Stimulated activated CD8-positive, alpha-beta memory T cell treated with anti-CD3 and anti-CD28 coated beads, Interleukin-12 subunit alpha, Interleukin-12 subunit beta, amount 100 ng/mL, for 1 hour (primary cell): ENCODE measurements at places on chromosomes 6 and 20.

GRCh38 chr6:40930555-40930954 lies 108.5 kb downstream of the UNC5CL start:
- DNase-seq: no peak

GRCh38 chr20:44080064-44080463 lies 106.9 kb downstream of the JPH2 start:
- no peak for DNase-seq

DNA sequence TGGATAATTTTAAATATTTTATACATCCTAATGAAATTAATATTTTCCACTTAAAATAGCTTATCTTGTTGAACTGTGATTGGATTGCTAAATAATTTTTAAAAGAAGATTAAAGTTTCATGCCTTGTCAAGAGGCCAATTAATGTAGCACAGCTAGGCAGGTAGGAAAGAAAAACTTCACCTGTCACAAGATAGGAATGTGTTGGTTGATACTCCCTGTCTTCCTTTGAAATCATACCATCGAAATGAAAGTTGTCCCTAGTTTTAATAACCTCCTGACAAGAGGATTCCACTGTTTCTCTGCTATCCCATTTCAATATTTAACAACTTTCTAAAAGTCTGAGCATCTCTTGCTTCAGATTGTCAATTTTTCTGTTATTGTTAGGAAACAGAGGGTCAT lies 80.8 kb downstream of the BMP6 start:
- DNase-seq: no peak

GRCh38 chr6:98843271-98844243 lies 9.2 kb downstream of the POU3F2 start:
- no peak for DNase-seq

DNA sequence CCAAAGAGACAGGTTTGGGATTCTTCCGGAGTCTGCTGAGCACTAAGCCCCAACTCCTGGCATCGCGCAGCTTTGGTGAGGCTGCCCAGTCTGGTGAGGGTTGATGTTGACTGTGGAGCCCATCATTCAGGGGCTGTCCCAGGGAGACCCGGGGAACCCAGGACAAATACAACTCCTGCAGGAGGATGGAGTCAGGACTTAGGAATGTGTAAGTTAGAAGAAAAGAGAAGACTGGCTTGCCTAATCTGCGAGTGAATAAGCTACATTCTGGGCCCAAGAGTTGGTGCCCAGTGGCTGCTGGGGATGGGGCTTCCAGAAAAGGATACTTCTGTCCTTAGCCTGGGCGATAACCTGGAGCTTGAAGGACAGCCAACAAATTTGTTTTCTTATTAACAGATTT lies 47.9 kb downstream of the STK35 start:
- no peak for DNase-seq

GRCh38 chr6:78489874-78490273 lies 377.5 kb upstream of the IRAK1BP1 start:
- no peak for DNase-seq

DNA sequence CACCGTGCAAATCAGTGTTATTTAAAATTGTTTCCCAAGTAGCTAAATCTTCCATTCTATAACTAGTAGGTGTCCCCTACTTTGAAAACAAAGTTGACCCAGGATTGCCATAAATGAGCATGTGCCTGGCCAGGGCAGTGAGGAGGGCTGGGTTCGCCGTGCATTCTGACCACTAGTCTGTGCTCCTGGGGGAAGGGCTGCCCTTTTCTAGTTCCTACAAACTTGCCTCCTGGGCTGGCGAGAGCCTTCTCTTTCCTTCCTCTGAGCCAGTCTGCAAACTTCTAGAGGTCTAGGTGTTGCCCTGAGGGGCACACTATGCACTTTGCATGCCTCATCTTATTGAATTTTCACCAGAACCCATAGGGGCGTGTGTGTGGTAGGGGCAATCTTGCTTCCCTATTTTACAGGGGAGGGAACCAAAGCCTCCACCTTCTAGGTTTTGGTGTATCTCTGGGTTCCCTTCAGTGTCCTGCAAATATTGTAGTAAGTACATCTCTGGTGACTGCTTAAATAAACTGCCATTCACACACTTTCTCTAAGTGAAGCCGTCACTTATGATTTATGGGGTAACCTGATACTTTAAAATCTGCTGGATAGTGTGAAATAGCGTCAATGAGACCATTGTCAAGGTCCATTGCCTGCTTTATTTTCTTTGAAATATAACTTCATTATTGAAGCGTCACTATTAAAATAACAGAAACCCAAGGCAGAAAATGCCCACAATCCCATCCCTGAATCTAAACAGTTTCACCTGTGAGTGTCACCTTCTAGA lies 42.2 kb downstream of the CDH26 start:
- DNase-seq: no peak

DNA sequence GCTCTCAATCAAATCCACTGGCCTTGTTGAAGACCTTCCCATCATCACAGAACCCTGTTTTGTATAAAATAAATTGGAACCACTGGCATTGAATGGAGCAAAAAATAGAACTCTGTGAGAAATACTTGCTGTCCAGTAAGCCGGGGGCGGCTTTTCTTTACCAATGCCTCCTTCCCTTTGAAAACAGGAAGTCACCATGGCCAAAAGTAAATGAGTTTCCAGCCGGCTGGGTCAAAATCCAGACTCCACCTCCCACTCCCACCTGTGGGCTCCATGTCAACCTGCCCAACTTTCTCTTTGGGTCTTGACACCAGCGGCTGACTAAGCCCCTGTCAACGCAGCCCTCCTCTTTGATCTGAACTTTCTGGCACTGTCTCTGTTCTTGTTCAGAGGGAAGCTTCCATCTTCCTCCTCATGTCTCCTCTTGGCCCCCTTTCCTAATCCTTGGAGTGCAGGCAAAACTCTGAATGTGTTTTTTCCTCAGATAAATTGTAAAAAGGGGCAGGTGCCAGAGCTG lies 95.2 kb downstream of the TFAP2C start:
- no peak for DNase-seq

DNA sequence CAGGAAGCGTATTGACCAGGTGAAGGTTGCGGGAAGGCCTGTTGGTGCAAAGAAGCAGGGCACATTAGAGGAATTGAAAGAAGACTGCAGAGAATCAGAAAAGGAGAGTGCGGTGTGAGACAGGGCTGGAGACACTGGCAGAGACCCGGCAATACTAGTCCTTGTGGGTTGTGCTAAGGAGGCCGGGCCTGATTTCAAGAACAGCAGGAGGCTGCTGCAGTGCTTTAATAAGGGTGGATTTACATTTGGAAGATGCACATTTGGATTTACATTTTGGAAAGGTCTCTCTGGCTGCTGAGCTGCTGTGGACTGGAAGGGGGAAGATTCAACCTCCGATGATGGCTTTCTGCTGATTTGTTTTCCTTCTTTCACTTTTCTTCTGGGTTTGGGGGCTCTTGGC lies 167.8 kb downstream of the SLC24A3 start:
- DNase-seq: no peak

GRCh38 chr6:68040312-68040778 lies 594.7 kb upstream of the ADGRB3 start:
- no peak for DNase-seq

DNA sequence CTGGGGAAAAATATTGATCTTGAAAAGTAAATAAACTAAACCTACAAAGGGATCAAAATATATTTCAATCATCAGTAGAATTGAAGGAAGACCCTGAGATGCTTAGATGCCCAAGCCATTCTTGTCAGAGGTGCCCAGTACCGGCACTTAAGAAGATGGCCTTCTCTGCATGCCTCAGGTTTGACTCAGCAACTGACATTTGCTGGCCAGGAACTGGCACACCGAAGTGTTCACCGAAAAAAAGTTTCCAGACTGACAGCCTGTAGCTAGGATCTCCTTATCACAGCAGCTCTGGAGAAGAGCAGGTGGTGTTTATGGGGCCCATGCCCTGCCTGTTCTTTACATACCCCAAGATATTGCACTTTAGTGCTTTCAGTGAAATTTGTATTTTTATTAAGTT lies 203.2 kb downstream of the MOXD1 start:
- no peak for DNase-seq

GRCh38 chr6:170175644-170176135 lies 115.2 kb downstream of the DLL1 start:
- no peak for DNase-seq

DNA sequence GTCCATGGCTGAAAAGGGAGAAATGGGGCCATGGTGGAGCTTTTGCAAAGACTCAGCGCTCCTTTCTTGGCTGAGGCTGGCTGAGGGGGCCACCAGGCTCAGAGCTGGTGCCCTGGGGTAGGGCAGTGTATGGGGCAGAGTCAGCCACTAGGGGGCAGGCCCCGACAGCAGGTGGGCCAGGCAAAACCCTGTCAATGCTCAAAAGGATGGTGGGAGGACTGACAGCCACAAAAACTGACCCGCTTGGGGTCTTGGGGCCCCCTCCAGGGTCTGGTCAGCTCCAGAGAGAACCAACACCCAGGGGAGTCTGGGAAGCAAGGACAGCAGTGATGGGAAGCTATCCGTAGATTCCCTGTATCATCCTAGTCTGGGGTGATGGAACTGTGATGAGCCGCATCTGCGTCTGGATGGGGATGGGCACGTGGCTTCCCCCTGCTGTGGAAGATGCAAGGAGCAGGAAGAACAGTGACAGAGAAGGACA lies 306.9 kb downstream of the DHX35 start:
- DNase-seq: no peak

DNA sequence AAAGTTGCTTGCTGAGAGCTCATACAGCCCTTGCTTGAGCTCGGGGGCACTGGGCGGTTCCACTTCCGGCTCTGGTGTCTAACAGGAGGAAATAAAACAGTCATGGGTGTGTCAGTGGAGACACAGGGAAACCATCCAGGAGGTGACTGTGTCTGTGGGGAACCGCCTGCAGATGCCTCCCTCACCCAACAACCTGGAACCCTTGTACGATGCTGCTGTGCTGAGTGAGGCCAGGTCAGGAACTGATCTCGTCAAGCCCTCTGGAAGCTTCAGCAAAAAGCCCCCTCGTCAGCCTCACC lies 15.5 kb downstream of the TXNDC5 start:
- DNase-seq: no peak

DNA sequence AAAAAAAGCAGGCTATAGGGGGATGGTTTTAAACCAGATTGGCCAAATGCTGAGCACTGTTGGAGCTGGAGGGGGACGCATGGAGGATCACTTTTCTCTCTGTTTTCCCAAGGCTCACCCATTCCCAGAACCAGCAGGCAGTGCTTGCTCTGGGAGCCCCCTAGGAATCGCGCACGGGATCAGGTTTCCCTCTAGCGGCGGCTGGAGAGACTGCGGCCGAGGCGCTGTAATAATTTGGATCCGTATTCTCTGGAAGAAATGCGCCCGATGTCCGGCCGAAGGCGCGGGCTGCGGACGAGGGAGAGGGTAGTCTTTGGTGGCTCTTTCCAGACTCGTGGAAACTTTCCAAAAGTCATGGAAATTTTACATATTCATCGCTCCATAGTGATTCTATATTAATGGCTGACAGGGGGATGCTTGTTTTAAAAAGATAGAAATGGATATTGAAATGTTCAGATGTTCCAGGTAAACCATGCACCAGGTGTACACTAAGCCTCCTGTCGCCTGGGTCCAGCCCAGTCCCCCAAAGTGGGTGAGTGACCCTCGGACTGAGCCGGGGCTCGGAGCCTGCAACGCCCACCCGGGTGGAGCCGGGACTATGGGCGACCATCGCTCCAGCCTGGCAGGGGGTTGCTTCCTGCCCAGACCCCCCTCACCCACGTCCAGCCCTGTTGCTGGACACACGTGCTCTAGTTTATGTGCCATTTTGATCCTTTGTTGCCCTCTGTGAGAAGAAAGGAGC lies 78.7 kb upstream of the PHACTR3 start:
- DNase-seq: no peak

GRCh38 chr6:161679980-161680538 lies 406.2 kb upstream of the AGPAT4 start:
- no peak for DNase-seq

DNA sequence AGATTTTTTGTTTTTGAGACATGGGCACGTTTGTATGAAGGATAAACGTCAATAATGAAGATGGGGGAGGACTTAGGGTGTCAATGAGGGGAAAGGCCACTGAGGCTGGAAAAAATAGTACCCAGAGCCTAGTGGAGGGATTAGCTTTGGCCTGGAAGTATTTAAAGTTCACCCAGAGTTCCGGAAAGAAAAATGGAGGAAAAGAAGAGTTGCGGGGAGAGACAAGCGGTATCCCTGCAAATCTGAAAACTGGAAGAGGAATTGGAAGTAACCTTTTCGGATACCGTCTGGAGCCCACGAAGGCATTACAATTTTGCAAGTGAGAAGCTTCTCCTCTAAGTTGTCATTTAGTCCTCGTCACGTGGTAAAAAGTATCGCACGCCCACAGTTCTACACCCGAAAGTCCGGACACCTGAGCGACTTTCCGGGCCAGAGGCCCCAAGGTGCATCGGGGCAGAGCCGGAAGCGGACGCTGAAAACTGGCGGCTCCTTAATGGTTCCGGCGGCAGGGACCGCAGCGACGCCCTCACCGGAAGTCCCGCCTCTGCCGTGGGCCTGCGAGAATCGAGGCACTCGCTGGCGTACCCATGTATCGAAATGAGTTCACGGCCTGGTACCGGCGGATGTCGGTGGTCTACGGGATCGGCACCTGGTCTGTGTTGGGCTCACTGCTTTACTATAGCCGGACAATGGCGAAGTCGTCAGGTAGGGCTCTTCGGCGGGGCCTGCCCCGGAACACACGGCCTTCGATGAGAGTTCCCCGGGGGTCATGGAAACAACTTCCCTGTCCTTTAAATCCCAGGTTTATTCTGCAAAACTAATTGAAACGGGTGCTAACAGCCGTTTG lies at the start of gene SMIM26:
TSS of gene SMIM26 (plus strand) at position 541 of the 847 bp plus-strand sequence. CDS start at position 588, 47 bp downstream.
- DNase-seq: peak; percentile 89

DNA sequence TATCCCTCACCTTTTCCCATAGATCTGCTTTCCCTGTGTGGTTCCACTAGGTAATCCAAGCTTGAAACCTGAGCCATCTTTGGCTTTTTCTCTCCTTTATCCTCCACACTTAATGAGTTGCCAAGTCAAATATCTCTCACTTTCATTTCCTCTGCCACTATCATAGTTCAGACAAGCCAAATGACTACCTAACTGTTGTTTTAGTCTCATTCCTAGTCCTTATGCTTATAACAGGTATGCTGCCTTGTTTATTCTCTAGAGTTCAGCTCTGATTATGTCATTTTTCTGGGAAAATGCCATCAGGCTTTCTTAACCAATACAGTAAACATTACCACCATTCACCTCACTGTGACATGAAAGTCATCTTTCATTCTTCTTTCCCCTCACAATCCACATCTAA lies 6.5 kb downstream of the EFHC1 start:
- no peak for DNase-seq

DNA sequence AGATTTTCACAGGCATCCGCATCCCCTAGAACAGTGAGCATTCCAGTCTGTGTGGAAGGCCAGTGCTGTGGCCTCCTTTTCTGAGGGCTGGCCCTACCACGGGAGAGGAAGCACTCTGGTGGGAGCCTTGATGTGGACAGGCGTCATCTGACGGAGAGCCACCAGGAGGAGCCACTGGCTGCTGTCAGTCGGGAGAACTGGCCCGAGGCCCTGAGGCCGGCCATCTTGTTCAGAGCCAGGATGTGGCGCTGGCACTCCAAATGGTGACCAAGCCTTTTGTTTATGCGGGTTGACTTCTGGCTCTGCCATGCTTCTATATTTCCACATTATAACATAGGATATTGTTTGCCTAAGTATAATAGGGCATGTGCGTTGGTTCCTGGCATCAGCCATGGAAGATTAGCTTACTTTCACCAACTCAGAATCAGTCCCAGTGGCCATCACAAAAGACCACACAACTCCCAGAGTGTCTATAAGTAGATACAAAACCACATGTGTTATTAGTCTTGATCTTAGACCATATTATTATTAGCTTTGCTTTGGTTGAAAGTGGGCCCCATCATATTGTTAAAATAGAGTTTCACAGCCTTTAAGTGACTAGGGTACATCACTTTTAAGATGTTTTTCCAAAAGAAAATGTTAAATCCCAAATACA lies 273.9 kb upstream of the TAB2 start:
- DNase-seq: no peak

GRCh38 chr20:14049111-14049510 lies 53.8 kb downstream of the MACROD2 start:
- no peak for DNase-seq
